ENCODE measurements at places on chromosomes 12 and 14.

GRCh38 chr12:24479131-24479530 lies 469.8 kb downstream of the BCAT1 start:
- no peak for DNase-seq

DNA sequence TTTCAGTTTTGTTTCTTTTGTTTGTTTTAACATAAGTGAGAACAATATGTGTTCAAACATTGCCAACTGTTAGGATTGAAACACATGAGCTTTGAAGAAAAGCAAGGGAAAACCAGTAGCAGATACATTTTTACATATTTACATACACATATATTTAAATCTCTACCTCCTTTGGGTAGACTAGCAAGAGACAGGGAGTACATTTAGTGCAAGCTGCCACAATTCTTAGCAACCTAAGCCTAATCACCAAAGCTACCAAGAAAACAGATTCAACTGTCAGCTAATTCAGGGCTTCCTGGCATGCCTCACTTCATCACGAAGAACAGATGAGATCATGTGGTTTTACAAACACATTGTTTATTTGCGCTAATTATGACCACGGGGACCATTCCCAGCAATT lies 143.1 kb downstream of the PRIMA1 start:
- DNase-seq: no peak

- DNase-seq: peak; percentile 97
Measured at GRCh38 chr12:108565976-108566375, 3.6 kb downstream of the ISCU start.

- no peak for DNase-seq
Measured at GRCh38 chr14:65588426-65589140, 176.1 kb downstream of the FUT8 start.
